ENCODE measurements at places on chromosomes 13 and 19.

DNA sequence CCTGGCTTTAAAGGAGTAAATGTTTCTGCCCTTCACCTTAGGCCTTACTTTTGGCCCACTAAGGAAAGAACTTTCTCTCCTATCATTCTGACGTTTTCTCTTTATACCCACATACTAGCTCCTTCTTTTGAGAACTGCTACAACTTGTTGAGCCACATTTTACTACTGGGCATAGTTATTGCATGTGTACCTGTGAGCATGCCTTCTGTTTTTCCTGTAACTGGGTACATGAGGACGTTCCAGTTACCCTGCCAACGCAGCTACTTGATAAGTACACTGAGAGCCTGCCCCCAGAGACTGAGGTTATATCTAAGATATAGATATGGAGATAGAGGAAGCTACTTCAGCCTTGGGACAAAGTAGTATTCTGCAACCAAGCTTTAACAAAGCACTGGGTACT lies 3.5 kb downstream of the CCDC169 start:
- DNase-seq, result no peak

- no peak for DNase-seq
Measured at GRCh38 chr13:36806102-36806501, 12.9 kb upstream of the RFXAP start.

GRCh38 chr19:32350987-32351348 lies 5.6 kb downstream of the ZNF507 start:
- no peak for DNase-seq

GRCh38 chr13:45825387-45825650 lies 26.2 kb downstream of the SIAH3 start:
- DNase-seq, result no peak

- DNase-seq, result peak; percentile 96
Measured at GRCh38 chr19:8307965-8308866, at the start of gene CD320. Gene CD320 (minus strand): TSS chr19:8308358. CDS start chr19:8308290, 68 bp downstream.

- DNase-seq, result no peak
Measured at GRCh38 chr19:956766-957440, 27.2 kb upstream of the WDR18 start.

GRCh38 chr13:43835701-43836100 lies 43.8 kb downstream of the CCDC122 start:
- DNase-seq, result no peak

GRCh38 chr13:96772426-96772825 lies 221.8 kb downstream of the OXGR1 start:
- DNase-seq, result no peak

GRCh38 chr13:114174529-114174961 lies 4.5 kb upstream of the CFAP97D2 start:
- DNase-seq, result no peak

- DNase-seq, result no peak
Measured at GRCh38 chr13:51697855-51698254, 106.1 kb downstream of the DHRS12 start.

GRCh38 chr13:24997367-24997967 lies 98.5 kb upstream of the PABPC3 start:
- DNase-seq, result no peak

DNA sequence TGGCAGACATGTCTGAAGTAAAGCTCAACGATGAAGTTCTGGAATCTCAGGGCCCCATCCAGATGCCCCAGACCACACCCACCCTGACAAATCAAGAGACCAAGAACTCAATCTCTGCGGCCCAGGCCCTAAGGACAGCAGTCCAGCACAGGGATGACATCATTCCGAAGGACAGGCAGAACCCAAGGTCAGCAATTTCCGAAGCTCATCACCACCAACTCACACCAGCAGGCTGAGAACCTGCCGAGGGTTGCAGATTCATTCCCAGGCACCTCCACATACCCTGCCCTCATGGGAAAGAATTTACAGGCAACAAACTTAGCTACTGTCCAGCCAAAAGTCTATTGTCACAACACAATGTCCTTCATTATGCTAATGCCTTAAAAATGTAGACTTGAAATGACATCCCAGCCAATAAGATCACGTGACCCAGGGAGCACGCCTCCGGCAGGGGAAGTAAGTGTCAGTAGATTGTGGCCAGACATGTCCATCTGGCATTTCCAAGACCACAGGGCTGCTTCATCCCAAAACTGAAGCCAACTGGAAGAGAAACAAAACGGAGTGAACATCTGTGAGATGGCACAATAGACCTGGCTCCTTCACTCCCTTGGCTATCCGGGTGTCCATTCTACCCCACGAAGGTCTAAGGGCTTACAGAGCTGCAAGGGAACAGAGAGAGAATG lies 98.8 kb downstream of the CRYL1 start:
- no peak for DNase-seq

DNA sequence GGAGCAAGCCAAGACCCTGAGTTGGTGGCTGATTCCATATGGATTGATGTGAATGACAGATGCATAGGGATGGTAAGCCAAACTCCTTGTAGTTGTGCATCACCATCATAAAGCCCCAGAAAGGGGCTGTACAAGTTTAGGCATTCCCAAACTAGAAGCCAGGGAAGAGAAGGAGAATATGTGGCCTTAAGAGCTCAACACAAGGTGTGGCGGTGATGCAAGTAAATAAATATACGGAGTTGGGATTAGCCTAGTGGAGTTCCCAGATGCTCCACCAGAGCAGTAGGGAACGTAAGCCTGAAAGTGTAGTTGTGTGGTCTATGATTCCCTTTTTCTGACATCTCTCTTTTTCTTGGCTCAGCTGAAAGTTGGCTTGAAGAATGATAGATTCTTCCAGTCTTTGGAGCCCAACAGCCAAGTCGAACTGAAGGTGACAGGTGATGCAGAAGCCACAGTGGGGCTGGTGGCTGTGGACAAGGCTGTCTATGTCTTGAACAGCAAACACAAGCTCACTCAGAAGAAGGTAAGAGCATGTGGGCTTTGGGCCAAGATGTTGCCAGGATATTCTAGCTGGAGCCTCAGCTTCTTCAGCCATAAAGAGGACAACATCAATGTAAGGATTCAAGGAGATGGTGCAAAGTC lies 30.1 kb downstream of the RDH8 start:
- DNase-seq, result no peak

DNA sequence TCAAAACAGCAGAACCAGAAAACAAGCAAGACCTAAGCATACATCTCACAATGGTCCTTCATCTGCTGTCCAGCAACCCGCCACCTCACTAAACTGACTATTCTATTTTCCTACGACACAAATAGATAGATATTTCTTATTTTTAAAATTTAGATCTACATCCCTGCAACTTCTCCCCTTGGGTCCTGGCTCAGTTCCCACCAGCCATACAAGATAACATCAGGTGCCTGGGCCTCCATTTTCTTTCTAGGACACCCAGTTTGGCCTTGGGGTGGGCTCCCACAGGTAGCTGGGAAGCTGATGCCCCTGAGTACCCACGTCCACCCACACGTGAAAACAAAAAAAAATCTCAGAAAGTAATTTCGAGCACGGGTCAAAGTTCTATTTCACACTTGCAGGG lies 47.6 kb downstream of the TGDS start:
- no peak for DNase-seq

DNA sequence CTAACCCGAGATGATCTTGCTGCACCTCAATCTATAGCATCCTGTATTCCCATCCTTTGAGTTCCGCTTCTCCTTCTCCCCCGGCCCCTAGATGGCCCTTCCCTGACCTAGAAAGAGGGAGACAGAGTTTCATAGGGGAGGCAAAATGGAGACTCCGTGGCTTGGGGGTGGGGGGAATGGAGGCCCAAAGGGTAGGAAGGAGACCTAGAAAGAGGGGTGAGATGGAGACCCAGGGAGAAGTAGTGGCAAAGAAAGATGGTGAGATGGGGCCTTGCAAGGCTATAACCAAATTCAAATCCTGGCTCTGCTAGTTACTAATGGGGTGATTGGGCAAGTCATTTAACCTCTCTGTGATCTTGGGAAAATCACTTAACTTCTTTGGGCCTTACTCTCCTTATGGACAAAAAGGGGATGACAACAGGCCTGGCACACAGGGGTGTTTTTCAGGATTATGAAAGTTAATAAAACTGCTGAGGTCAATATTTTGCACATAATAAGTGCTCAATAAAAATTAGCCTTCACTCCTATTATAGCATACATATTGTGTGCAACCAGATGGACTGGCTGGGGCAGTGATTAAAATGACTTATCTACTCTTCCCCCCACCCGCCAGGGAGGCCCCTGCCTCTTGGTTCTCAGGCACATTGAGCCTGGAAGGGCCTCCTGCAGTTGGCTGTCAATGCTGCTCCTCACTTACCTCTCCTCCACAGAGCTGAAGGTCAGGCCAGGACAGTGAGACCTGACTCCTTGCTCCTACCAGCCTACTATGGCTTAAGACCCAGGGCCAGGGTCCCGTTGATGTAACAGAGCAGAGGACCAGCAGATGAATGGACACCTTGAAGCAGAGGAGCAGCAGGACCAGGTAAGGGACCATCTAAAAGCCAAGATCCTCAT lies 633 bp downstream of the SPHK2 start:
- no peak for DNase-seq

- DNase-seq, result no peak
Measured at GRCh38 chr13:32491028-32491427, 47.6 kb downstream of the N4BP2L2 start.

- no peak for DNase-seq
Measured at GRCh38 chr19:2970201-2970835, 7.0 kb upstream of the TLE6 start.

DNA sequence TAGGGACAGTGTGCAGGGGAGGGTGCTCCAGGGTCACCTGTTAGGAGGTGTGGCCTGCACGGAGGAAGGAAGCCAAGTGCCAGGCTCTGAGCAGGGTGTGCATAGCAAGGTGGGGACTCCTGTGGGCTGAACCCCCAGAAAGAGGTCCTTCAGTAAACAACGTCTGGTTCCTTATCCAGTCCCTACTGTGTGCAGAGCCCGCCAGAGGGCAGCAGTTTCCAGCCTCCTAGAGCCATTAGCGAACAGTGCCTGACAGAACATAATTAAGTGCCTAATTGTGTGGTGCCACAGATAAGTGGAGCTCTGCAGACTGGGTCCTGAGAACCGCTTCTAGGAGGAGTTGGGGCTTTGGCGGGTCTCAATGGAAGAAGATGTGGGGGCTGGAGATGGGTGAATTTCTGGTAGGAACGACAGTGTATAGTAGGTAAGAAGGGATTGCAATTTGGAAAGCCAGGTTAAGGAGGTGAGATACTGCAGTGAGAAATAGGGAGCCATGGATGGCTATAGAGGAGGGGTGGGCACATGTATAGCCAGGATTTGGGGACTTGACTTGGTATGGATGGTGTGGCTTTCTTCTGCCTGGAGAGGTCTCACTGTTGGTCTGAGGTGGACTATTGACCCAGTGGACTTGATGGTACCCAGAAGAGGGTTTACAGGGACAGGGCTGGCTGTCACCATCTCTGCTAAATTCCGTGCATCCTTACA lies 323.1 kb downstream of the ZNF536 start:
- no peak for DNase-seq

- DNase-seq, result no peak
Measured at GRCh38 chr13:33381906-33382305, 96.4 kb upstream of the STARD13 start.

DNA sequence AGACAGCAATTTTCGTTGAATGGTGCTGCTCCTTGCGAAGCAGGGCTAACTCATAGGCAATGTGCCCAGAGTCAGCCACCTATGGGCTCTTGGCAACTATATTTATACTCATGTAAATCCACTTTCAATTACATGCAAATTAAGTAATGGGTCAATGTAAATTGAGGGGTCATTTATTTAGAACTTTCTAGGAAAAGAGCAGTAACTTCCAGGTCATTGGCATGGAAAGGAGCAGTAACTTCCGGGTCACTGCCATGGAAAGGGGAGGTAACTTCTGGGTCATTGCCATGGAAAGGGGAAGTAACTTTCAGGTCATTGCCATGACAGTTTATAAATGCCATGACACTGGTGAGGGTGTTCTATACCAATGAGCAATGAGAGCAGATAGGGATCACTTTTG lies 11.6 kb downstream of the KLK4 start:
- no peak for DNase-seq

- DNase-seq, result no peak
Measured at GRCh38 chr13:50284540-50284939, 269.3 kb downstream of the KCNRG start.

GRCh38 chr13:67318860-67319259 lies 88.7 kb upstream of the PCDH9 start:
- no peak for DNase-seq

- DNase-seq, result no peak
Measured at GRCh38 chr13:24511816-24512196, 772 bp downstream of the PARP4 start.

DNA sequence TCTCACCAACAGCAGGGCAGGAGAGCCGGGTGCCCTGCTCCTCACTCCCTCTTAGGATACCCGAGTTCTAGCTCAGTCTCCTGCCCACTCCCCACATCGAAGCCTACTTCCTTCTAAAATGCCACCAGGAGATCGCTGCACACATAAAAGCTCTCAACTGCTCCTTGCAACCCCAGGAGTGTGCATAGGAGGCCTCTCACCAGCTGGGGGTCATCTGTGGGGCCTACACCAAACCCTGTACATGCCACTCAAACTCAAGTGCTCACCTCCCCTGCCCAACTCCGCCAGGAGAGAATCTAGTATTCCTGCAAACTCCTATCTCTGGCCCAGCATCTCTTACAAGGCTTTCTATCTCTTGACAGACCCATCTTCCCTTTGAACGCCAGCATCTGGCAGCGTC lies 2.8 kb downstream of the SGTA start:
- no peak for DNase-seq

- DNase-seq, result no peak
Measured at GRCh38 chr13:59229861-59230260, 933.9 kb downstream of the DIAPH3 start.

DNA sequence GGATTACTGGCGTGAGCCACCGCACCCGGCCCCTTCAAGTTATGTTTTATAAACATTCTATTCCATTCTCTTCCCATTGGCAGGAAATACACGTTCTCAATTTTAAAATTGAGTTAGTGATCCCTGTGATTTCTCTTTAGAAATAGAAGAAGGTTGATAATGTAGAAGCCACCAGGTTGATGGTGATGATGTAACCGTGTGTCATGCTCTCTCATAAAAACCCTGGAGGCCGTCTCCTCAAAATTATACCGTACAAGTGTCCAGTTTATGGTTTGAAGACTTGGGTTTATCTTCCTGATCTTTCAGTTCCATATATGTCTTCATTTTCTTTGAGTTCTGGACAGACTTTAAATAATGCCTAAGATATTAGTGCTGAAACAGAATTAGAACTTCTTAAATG lies 32.2 kb downstream of the COG3 start:
- DNase-seq, result no peak

DNA sequence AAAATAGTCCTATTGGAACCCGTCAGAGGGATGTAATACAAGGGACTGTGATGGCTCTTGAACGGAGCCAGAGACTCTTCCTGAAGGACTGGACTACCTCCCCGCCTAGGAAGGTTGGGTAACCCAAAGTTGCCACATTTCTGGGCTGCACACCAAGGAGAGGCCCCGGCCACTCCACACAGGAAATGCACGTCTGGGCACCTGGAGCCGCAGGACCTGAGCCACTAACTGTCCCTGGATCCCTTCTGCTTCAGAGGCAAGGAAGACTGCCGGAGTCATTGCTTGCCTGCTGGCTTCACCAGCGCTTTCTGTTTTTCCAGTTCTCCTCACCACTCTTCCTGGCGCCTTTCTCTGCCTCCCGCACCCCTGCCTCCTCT lies 1.2 kb upstream of the FLT1 start:
- no peak for DNase-seq

- no peak for DNase-seq
Measured at GRCh38 chr19:45900738-45901431, 1.5 kb downstream of the MYPOP start.

Data from stimulated activated naive CD4-positive, alpha-beta T cell (primary cell).